ENCODE measurements at places on chromosomes 7 and 10.

DNA sequence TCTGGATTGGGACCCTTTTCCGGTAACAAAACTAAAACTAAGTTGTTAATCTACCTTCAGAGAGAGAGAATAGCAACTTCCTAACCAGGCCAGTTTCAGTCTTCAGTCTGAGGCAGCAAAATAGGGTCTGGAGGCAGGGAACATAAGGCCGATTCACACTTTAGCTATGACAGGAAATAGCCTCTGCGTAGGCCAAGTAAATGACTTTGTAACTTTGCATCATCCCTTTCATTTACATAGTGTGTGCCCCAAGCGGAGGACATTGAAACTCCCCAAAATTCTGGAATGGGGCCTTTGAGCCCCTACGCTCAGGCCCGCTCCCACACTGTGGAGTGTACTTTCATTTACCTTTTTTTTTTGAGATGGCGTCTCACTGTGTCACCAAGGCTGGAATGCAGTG, 1.7 kb upstream of the UPP1 start:
- DNase-seq: no peak

DNA sequence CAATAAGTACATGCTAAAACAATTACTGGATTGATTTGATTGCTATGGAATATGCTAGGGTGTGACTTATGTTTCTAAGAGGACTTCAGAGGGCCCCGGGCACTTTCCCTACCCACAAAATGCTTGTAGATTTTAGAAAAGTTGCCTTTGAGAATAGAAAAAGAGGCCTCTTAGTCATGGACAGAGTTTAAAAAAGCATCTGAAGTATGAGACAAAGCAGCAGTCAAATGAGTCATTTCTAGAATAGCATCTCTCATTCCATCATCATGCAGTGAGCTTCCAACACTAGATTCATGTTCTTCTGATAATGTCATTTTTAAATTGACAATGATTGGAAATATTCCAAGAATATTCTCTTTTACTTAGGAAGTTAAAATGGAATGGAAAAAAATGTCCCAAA, 675.1 kb upstream of the PCDH15 start:
- DNase-seq: no peak

DNA sequence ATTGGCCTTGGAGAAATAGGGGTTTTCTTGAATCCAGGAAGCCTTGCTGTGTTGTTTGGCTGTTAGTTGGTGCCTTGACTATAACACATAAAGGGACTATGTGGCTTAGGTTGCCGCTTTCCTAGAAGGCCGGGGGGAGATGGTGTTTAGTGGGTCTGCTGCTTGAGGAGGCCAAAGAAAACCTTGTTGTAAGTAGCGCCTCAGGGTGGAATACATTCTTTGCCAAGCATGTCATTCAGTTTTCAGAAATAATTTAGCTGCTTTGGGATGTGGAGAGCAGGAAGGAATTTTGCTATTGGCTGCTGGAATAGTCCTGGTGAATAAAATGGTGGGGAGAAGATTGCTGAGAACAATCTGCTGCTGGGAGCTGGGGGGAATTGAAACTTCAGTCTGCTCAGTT, 132.9 kb upstream of the WNT16 start:
- DNase-seq: no peak

GRCh38 chr7:111413739-111414138, 148.6 kb downstream of the IMMP2L start:
- DNase-seq: no peak

GRCh38 chr10:88672041-88672440, 7.8 kb downstream of the LIPF start:
- no peak for DNase-seq

GRCh38 chr7:74329225-74329624, 40.0 kb downstream of the CLIP2 start:
- DNase-seq: no peak

- DNase-seq: no peak
Measured at GRCh38 chr7:55464422-55464821, 99.3 kb downstream of the LANCL2 start.

- DNase-seq: no peak
Measured at GRCh38 chr10:11154333-11154732, 136.7 kb downstream of the CELF2 start.

- no peak for DNase-seq
Measured at GRCh38 chr7:135519871-135520270, 10.0 kb upstream of the CNOT4 start.

GRCh38 chr10:113875212-113875611, 20.8 kb downstream of the NHLRC2 start:
- DNase-seq: no peak

GRCh38 chr7:142560166-142560565, 189.1 kb upstream of the PRSS1 start:
- DNase-seq: no peak

- DNase-seq: no peak
Measured at GRCh38 chr10:128063736-128064107, 62.5 kb downstream of the MKI67 start.

DNA sequence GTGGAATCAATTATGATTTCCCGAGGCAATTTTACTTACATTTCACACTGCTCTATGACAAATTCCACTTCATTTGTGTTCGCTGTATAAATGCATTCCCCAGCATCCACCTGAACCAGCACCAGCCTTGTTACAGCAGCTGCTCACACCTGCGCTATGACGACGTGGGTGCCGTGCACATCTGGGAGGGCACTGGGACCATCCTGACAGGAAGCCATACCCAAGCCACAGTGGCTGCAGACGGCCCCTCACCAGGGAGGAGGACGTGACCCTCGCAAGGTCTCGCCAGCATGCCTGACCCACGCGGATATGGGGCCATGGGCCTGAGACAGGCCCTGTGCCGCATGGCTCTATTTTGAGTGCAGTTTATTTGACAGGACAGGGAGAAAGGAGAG, 201.3 kb downstream of the MAD1L1 start:
- no peak for DNase-seq

DNA sequence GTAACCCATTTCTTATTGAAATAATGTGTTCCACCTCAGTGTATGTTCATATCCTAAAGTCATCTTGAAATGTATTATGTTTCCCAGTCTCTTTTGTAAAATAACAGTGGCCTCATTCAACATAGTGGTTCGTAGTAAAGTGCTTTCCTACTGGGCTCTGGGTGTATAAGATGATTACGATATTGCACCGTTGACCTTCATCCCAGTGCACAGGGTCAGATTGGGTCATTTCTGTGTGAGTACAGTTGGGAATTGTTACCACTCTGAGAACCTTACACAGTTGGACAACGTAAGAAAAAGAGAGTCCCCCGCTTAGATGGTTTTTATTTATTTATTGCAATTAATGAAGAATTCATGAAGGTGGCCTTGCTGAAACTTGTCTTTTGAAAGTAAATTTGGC, 135.6 kb downstream of the CHN2 start:
- DNase-seq: no peak

DNA sequence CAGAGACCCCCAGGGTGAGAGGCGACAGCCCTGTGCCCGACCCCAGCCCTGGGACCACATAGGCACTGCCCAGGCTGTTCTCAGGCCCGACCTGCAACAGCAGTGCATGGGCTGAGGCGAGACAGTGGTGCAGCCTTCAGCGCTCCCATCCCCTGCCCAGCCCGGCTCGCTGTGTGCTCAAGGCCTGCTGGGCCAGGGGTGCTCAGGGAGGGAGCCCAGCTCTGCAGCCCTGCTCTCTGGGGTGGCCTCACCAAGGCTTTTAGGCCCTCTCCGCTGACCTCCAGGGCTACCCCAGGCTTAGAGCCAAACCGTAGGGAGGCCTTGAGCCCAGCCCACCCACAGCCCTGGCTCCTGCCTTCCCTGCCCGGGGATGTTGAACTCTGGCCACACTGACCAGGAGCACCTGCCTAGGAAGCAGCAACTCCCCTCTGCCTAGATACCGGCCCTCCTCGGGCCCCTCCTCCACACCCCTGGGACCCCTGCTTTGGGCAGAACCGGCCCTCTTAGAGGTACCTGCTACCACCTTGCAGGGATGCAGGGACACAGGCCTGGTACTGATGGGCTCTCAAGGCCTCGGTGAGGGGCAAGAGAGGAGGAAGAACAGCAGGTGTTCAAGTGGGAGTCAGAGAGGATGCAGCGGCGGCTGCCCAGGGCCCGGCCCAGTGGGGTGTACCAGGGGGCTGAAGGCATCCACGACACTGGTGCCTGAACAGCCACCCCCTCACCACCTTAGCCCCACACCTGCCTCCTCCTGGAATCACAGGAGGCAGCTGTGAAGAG, 231.5 kb downstream of the ELFN1 start:
- no peak for DNase-seq

DNA sequence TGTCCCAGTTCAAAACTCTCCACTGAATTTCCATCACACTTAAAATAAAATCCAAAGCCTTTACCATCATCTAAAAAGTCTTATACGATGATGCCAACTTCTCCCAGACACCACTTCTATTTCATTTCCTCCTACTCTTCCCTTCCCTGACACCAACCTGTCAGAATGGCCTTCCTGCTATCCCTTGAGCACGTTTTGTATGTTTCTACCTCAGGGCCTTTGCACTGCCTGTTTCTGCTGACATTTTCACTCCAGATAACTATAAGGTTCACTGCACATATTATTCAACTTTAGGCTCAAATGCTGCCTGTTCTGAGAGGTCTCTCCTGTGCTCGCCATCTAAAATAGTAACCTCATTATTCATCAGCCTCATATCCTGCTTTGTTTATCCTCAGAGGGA, 269.6 kb downstream of the HTR7 start:
- DNase-seq: no peak

DNA sequence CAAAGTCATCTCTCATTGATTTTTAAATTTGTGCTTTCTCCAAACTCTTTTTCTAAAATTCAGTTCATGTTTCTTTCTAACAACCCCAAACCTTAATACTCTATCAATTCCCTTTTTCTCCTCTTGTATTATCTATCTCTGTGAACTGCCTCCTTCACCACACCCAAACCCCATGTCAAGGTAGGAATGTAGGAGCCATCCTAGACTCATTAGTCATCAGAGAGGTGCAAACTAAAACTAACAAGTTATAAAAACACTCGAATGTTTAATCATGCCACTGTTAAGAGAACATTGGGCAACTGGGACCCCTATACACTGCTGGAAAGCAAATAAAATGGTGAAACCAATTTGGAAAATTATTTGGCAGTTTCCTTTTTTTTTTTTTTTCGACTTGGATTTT, 533.8 kb upstream of the LRRN3 start:
- DNase-seq: no peak

DNA sequence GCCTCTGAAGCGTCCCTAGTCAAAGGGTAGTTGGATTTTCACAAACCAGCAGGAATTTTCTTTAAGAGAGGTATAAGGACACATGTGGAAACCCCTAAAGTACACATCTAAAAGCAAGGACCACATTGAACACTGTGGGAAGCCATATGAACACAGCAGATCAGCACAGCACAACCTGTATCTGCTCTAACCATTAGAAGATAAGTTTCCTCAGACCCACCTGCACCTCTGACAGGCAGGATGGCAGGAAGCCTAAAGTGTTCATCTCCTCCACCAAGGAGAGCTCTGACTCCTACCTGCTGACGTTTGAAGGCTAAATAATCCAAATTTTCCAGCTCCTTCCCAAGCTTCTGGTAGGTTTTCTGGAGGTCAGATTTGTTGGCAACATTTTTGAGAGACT, 174.4 kb downstream of the CTNNA3 start:
- DNase-seq: no peak

- DNase-seq: no peak
Measured at GRCh38 chr10:58063861-58064480, 203.7 kb downstream of the IPMK start.

DNA sequence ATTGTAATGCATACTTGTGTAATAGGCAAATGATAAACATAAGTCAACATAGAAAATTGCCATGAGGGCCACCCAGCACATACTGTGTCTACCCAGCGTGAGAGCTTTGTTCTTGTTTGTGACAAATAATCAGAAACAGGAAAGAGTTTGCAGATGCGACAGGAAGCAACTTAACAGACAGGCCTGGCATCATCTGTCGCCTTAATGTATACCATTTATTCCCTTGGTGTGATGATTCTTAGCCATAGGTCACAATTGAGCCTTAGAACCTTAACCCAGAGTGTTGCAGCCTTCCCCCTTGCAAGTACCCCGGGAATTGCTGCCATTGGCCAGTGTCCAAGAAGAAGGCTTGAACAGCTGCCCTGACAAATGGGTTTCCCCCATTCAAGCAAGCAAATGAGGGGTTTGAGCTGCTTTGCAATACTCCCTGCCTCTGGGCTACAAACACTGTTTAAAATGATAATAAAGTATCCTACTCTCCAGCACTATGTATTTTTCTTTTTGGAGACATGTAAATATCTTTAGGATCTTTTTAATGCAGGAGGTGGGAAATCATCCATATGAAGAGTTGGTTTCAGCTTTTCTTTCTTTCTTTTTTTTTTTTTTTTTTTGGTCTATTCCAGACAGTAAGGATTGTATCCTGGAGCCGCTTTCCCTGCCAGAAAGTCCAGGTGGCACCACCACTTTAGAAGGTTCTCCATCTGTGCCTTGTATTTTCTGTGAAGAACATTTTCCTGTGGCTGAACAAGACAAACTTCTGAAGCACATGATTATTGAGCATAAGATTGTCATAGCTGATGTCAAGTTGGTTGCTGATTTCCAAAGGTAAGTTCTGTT, 80.0 kb downstream of the ZNF277 start:
- DNase-seq: no peak

DNA sequence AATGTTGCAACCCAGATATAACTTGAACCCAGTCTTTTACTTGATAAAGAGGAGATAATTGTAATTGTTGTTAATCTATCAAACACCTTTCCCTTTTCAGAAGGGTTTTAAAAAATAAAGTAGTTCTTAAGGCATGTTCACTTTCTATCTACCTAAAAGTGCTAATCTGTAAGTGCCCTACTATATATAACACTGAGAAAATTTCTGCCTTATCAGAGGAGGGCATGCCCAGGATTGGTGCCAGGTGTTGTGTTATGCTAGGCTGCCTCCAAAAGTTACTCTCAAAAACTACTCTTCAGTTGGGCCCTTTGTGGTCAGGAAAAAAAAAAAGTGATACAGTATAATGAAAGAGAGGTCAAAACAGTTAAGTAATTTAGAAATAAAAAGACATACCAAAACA, 36.3 kb downstream of the SMNDC1 start:
- no peak for DNase-seq

GRCh38 chr10:52617346-52617745, 155.2 kb downstream of the MBL2 start:
- no peak for DNase-seq

GRCh38 chr7:94375691-94376090, 19.0 kb upstream of the COL1A2 start:
- no peak for DNase-seq

GRCh38 chr7:155283565-155284194, 14.0 kb upstream of the INSIG1 start:
- DNase-seq: no peak

- DNase-seq: no peak
Measured at GRCh38 chr10:125709553-125710474, 9.7 kb upstream of the EDRF1 start.

DNA sequence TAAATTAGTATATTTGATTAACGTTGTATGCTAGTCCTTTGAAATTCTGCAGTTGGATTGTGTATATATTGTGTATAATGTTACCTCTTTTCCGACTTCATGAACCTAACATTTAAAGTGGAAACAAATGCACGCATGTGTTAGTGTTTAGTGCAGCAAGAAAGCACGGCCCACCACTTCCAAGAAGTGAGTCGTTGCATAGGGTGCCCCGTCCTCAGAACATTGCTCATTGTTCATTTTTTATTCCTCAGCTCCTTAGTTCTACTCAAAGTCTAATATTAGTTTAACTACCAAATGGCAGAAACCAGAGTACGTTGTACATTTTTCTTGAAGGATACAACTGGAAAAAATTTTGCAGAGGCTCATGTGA, 407.6 kb downstream of the AUTS2 start:
- no peak for DNase-seq
